ENCODE measurements at places on chromosomes 11 and 22.
A peak's percentile ranks its signal among the peaks of the same experiment; 100 is the strongest.

- DNase-seq = no peak
Observed at GRCh38 chr22:27836181-27836580, 34.6 kb upstream of the MN1 start.

- no peak for DNase-seq
Observed at GRCh38 chr11:69227271-69227670, 66.7 kb upstream of the MYEOV start.

DNA sequence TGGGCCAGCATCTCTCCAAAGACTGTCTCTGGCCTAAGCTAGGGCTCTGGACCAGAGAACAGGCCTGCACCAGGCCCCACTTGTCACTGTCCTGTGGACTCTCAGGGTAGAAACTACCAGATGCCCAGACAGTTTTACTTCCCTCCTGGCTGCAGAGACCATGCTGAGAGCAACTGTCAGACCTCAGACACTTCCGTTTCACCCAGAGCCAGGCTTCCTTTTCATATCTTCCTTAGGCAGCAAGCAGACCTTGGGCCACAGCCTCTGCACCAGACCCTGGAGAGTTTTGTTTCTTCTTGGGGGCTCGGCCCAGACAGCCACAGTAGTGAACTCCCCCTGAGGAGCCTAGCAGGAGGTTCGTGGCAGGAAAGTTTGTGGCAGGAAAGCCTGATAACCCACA, 12.1 kb upstream of the FCHSD2 start:
- DNase-seq = peak; percentile 66

DNA sequence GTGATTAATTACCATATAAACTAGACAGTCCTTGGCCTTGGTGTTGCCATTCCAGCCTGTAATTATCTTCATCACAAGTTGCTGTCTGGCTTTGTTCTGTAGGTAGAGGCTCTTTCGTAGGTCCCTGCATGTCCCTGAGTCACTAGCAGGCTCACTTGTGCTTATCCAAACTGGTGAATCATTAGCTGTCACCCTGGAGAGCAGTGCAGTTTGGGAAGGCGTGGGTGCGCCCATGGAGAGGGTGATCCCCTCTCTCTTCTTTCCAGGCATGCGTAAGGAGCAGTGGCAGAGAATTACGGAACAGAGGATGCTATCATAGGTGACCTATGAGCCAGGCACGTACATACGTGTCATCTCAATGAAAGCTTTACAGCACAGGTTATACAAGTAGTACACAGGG, 11.0 kb upstream of the EHF start:
- no peak for DNase-seq

DNA sequence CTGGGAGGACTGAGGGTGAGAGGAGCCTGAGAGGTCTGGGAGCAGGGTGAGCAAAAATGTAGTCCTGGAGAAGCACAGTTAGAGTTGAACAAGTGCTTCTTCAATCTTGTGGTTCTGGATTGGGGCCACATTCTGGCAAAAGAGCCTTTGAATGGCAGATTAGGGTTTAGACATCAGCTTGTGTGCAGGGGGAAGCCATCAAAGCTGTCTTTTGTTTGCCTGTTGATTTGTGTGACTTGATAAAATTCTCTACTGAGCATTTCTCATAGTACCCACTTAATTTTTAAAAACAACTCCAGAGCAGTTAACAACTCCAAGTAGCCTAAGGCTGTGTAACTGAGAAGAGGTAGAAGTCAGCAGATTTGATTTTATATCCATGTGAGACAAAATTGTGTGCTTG, 166.2 kb downstream of the FAT3 start:
- no peak for DNase-seq

GRCh38 chr22:35335468-35335867, 35.8 kb downstream of the TOM1 start:
- DNase-seq = no peak

GRCh38 chr22:17257121-17258001, 38.1 kb upstream of the ADA2 start:
- DNase-seq = no peak

- DNase-seq = peak; percentile 74
Observed at GRCh38 chr11:65575568-65576231, at the start of gene EHBP1L1. Gene EHBP1L1 (plus strand): TSS chr11:65576053. CDS start chr11:65576303, 250 bp downstream.

DNA sequence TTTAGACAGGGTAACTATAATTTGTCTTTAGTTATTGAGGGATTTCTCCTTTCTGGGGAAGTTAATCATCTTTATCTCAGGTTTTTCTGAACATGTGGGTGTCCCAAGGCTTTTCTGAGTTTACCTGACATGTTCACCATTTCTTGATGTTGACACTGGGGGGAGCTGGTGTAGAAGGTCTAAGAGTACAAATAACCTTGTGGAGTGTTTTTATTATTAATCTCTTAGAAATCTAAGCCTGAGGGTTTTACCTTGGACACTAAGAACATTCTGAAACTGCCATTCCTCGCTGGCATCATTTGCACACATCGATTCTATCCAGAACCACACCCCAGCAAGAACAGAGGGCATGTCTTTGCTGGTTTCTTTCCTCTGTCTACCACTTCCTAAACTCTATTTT, 15.6 kb upstream of the C11orf91 start:
- DNase-seq = peak; percentile 14

DNA sequence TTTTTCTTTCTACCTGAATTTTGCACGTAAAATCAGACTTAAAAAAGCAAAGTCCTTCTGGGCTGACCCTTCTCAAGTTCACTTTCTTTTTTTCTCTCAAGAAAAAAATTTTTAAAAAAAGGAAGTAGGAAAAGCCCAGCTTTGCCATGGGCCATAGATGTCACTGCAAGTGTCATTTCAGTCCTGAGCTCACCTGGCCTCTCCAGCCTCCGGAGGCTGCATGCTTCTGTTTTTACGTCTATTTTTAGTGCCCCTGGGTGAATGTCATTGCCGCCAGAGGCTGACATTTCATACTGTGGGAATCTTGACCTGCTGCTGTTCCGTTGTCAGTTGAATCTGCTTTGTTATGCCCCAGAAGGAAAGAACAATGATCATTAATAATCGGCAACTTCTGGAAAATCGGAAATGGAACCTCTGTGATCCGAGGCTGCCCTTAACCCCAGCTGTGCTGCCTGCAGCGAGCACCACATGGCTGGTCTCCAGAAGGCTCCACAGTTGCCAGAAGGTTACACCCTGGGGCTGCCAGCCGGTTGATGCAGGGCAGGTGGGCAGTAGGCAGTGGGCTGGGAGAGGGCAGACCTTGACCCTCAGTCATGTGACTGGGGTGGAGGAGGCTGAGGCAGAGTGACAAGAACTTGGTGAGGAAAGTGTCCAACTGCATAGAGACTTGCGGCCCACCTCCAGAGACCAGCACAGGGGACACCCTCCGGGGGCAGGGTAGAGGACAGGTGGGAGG, 16.7 kb upstream of the MYEOV start:
- DNase-seq = no peak

DNA sequence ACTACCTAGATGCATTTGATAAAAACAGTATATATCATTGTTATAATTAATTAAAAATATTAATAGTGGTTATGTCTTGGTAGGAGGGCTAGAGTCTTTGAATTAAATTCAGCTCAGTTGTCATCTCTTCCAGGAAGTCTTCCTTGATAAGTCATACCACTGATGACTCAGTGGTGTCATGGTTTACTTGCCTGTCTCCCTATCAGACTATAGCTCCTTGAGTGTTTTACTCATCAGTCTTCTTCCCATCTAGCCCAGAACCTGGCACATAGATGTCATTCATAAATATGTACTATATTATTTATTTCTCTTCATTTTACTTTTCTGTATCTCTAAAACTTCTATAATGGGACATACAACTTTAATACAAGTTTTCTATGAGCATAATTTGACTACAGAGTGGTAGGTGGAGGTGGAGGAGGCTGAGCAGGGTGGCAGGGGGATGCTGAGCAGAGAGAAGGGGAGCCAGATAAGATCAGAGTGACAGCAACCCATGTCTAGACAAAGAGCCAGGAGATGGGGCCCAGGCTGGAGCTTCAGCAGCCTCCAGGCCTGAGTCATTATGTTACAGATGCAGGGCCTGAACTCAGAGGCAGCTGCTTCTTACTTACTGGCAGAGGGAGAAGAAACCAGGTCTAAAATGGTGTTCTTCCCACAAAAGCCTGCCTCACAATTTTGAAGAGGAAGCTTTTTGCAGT, 82.3 kb upstream of the PHOX2A start:
- DNase-seq = peak; percentile 54

DNA sequence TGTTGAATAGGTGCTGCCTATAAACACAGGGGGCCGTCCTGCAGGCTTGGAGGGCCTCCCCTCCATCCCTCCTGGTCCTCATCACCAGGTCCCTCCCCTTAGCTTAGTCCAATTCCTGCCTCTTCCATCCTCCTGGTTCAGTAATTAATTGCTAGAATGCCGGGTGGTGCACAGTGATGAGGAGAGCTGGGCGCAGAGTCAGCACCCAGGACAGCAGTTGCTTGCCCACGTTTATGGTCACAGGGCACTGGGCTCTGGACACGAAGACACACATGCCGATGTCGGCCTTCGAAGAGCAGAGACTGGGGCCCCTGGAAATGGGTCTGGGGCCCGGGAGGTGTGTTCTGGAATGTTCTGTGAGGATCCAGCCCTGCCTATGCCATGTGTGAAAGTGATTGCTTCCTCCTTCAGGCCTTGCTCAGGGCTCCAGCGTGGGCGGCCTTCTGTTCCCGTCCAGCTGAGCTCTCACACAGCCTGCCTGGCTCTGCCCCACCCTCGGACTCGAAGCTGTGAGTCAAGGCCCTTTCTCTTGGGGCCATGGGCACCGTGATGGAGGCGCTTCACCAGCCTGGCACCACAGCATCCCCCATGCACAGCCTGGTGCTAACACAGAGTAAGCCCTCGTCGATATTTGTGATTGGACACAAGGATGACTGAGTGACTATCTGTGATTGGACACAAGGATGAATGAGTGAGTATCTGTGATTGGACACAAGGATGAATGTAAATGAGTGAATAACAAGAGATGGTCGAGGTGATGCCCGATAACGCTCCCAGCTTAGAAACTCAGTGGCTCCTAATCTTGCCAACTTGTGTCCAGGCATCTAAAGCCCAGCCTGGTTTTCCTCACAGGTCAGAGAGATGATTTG, 884.7 kb downstream of the BRD1 start:
- DNase-seq = no peak

DNA sequence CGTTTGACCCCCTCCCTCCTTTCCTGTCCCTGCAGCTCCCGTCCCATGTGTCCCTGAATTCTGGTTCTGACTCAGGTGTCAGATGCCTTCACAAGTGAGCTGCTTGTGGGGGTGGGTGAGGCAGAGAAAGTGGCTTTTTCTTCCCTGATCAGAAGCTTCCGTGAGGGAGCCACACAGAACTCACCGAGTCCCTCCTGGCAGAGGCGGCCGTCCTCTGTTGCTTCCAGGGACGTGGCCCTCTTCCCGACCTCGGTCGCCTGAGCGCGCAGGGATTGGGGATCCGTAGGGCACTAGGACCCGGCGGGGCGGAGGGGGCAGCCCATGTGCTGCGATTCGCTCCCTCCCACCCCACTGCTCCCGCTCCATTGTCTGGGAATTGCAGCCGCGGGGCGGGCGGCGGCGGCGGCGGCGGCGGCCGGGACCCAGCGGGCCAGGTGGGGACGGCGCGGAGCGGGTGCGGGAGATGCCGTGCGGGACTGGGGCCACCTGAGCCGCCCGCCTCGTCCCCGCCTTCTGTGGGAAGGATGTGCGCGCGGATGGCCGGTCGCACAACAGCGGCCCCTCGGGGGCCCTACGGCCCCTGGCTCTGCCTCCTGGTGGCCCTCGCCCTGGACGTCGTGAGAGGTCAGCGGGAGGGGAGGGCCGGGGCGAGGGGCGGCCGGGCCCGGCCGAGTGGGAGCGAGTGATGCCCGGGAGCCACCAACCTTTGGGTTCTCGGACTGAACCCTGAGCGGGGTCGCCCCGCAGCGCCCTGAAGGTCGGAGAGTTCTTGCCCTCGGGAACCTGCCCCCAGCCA, at the start of gene TMEM132A:
TSS of gene TMEM132A (plus strand) at position 351 of the 796 bp plus-strand sequence. CDS start at position 525, 174 bp downstream.
- no peak for DNase-seq

GRCh38 chr11:67611704-67612587, 5.2 kb downstream of the NDUFV1 start:
- DNase-seq = no peak

- no peak for DNase-seq
Observed at GRCh38 chr11:20489948-20490347, 102.4 kb downstream of the PRMT3 start.

DNA sequence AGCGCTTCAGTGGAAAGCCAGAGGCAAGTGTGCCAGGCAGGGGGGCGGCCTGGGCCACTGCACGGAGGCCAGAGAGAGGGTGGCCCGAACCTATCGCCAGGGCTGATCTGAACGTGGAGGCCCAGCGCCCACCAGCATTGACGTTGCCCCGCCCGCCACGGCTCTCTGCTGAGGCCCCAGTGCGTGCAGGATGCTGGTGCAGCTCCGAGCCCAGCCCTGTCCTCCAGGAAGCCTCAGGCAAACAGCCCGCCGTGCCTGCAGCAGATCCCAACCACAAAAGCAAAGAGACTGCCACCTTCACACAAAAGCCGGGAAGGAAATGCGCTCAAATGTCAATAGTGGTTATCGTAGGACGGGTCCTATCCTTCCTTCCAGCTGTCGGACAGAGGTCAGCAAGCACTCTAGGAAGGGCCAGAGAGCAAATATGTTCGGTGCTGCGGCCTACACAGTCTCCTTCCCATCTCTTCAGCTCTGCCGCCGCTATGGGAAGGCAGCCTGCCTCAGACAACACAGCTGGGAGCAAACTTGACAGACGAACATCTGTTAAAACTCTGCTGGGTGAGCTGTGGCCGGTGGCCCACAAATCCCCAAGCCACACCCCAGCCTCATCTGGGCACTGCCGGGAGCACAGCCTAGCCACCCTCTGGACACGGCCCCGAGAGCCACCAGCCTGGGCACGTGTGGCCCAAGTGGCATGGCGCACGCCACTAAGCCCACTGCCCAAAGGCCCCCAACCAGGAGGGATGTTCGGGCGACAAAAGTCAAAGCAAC, 146.2 kb downstream of the CRYBB2 start:
- DNase-seq = no peak

DNA sequence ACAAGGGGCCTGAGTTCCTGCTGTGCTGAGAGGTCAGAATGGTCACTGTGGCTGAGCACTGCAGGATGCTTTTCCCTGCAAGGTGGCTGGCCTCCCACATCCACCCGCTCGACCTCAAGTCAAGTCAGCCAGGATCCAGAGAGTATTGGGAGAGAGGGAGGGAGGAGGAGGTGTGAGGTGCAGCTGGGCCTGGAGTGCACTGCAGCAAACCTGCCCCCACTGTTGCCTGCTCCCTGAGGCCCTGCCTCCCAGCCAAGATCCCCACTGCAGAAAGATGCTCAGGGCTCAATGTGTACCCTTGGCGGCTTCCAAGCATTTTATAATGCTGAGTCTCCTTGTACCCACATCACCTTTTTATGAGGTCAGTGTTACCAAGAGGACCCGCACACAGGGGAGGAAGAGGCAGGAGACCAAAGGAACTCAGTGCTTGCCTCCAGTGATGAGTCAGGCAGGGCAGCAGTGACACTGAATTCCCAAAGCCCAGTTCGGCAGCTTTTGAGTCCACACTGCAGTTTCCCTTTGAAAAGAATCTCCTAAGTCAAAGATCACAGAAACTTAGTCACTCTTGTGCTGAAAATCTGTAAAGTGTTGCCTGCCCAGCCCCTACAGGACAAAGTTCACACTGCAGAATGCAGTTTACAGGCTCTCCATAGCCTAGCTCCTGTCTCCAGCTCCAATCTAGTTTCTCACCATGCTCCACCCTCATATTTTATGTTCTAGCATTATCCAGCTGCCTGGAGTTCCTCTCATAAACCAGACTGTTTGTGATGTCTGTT, 3.1 kb downstream of the ENDOD1 start:
- peak; percentile 24 for DNase-seq

- DNase-seq = peak; percentile 72
Observed at GRCh38 chr11:119615003-119615881, 113.8 kb downstream of the NECTIN1 start.

All from inflammatory macrophage treated with lipopolysaccharide for 1 hour (primary cell).